Activated naive CD8-positive, alpha-beta T cell treated with anti-CD3 and anti-CD28 coated beads, Interleukin-2, amount 10 ng/mL, durations not matched to agents 7 days and 5 days (primary cell): ENCODE measurements at places on chromosomes 12 and 14. TPM values are rescaled to one million over a fixed set of nuclear protein-coding genes. Genes with fewer than 3 reads are reported as not detected.

DNA sequence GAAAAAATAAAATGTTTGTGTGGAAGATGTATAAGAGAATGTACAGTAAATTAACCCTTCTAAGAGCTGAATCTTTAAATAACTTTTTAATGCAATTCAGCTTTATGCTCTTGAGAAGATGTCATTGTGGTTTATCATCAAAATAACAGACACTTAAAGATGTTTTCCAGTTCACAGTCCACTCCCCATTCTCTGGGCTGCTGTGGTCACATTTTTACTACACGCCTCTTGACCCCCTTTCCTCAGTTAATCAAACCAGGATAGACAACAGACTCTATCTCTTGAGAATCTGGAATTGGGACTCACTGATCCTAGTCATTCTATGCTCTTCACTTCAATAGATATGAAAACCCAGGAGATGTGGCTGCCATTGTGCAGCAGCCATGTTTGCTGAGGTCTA, 24.7 kb upstream of the OR6J1 start:
- no peak overlapping the region for H3K27ac ChIP-seq
- DNase-seq, result no peak
- no peaks in the 10 kb centered on the region for H3K36me3 ChIP-seq
- peaks cover 5% of the 10 kb centered on the region for H3K4me1 ChIP-seq

DNA sequence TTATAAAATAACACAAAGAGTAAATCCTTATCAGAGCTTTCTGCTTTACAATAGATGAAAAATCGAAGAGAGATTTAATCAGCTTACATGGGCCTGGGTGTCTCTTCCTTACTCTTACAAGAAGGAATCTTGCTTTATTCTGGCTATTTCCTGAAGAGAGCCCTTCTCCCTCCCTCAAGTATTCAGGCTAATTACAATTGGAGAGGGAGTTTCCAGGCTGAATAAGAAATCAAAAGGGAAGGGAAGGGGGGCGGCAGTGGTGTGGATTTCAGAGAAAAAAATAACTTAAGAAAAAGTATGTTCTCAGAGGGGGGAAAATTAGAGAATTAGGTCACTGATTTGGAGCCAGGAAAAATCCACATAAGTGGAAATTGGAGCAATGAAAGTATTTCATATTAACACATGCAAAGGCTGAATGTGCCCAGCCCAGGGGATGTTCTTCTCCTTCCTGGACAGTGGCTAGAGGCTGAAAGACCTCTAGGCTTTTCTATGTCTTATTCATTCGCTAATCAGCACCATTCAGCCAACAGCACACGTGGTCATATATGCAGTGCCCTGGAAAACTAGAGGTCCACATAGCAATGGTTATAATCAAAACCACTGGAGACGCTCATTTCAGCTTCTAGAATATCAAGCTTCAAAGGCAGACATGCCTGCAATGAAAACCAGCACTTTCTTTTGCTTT, 158.9 kb upstream of the BTG1 start:
- no peak overlapping the region for H3K27ac ChIP-seq
- no peaks in the 10 kb centered on the region for H3K27me3 ChIP-seq

DNA sequence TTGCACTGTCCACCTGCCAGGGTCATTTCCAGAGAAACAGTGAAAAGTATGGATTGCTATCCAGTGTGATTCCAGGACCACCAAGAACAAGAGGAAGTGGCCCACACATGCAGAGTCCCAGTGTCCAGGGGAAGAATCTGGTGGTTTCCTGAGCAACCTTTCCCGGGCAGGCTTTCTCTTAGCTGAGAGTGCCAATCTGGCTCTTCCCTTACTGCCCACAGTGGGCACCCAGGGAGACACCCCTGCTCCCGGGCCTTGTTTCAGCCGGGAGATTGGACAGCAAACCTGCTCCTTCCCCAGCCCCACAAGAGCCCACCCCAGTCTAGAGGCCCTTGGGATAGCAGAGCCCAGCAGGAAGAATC, 62.1 kb downstream of the VWF start:
- H3K27me3 ChIP-seq, result peaks cover 5% of the 10 kb centered on the region
- DNase-seq, result no peak
- no peaks in the 10 kb centered on the region for H3K36me3 ChIP-seq

- DNase-seq, result no peak
- no peak overlapping the region for H3K4me3 ChIP-seq
- H3K36me3 ChIP-seq, result peaks cover 8% of the 10 kb centered on the region
- no peak overlapping the region for H3K27ac ChIP-seq
- peaks cover 3% of the 10 kb centered on the region for H3K27me3 ChIP-seq
- H3K4me1 ChIP-seq, result no peaks in the 10 kb centered on the region
Observed at GRCh38 chr14:23936084-23936829, 17.3 kb upstream of the DHRS4 start.

- H3K36me3 ChIP-seq, result peaks cover 24% of the 10 kb centered on the region
- peak overlapping the region; percentile 65 for H3K4me3 ChIP-seq
- peaks cover 85% of the 10 kb centered on the region for H3K4me1 ChIP-seq
- peak; percentile 96 for DNase-seq
Observed at GRCh38 chr14:22556021-22556989, 32.7 kb downstream of the DAD1 start.

- DNase-seq, result no peak
- H3K27ac ChIP-seq, result no peak overlapping the region
- peaks cover 2% of the 10 kb centered on the region for H3K4me1 ChIP-seq
- peaks cover 3% of the 10 kb centered on the region for H3K27me3 ChIP-seq
Observed at GRCh38 chr14:74919421-74920165, 3.5 kb downstream of the RPS6KL1 start.

- no peaks in the 10 kb centered on the region for H3K27me3 ChIP-seq
- peaks cover 19% of the 10 kb centered on the region for H3K36me3 ChIP-seq
- no peak overlapping the region for H3K4me3 ChIP-seq
- H3K27ac ChIP-seq, result peak overlapping the region; percentile 18
Observed at GRCh38 chr12:68667896-68668295, 18.9 kb upstream of the NUP107 start.

GRCh38 chr12:80756875-80757274, 40.2 kb downstream of the MYF5 start:
- peaks cover 2% of the 10 kb centered on the region for H3K27me3 ChIP-seq
- H3K4me1 ChIP-seq, result no peaks in the 10 kb centered on the region
- no peak for DNase-seq
- H3K4me3 ChIP-seq, result no peak overlapping the region
- H3K36me3 ChIP-seq, result no peaks in the 10 kb centered on the region

Gene TM9SF1
- 29.6 TPM for total RNA-seq

Gene SLC10A1
- total RNA-seq, result not detected

Gene CARMIL3
- 0.80 TPM for total RNA-seq

Gene LRIG3
- not detected for total RNA-seq

Gene NGB
- total RNA-seq, result not detected

Gene RNASE7
- total RNA-seq, result not detected

Gene TAS2R13
- total RNA-seq, result 1.0 TPM
